Neuronal stem cell (in vitro differentiated cells): ENCODE measurements at places on chromosomes 11 and 22.
A peak's percentile ranks its signal among the peaks of the same experiment; 100 is the strongest.

DNA sequence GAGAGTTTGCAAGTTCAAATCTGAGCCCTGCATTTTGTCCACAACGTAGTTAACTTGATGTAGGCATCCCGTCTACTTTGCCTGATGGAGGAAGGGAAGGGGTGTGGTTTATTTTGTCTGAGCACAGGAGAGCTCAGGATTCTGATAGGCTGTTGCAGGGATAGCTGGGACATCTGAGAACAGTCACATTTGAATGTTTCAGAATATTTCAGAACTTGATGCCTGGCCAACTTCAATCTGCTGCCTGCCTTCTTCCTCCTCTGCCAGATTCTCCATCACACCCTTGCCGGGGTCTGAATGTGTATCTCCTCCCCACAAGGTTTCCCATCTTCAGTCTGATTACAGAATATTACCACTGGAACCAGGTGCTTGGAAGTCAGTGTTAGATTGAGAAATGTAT is 51.6 kb downstream of the NTM start:
- no peak for DNase-seq

DNA sequence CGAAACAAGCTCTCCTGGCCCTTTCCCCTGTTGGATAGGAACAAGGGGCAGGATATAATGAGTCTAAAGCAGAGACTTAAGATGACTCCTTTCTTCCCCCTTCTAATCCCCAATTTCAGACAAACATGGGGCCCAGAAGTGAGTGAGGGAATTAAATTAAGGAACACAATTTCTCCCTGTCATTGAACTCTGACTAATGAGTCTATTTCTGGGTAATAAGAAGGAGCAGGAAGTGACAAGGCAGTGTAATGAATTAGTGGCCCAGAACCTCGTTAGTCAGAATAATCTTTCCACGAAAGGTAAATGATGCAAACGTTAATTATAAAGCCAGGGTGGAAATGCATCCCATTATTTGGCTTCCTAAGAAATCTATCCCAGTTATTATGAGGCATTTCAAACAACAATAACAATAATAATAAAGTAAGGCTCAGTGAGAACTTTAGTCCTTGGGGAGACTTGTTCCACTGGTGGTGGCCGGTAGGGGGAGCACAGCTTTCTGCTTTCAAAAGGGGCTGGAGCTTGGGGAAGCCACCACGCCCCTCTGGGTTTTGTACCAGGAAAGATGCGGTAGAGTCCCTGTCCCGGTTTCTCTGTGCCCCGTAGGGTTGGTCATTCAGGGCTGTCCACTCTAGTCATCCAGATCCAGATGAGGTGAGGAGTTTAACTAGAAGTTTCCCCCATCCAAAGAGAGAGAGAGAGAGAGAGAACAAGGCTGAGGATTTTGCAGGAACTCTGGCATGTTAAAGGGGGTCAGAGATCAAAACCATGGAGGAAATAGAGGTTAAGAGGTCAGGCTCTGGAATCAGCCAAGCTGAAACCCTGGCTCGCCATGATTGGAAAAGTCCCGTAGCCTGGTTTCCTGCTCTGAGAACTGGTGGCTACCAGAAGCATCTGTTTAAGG is 298.3 kb downstream of the NTM start:
- peak; percentile 50 for DNase-seq

DNA sequence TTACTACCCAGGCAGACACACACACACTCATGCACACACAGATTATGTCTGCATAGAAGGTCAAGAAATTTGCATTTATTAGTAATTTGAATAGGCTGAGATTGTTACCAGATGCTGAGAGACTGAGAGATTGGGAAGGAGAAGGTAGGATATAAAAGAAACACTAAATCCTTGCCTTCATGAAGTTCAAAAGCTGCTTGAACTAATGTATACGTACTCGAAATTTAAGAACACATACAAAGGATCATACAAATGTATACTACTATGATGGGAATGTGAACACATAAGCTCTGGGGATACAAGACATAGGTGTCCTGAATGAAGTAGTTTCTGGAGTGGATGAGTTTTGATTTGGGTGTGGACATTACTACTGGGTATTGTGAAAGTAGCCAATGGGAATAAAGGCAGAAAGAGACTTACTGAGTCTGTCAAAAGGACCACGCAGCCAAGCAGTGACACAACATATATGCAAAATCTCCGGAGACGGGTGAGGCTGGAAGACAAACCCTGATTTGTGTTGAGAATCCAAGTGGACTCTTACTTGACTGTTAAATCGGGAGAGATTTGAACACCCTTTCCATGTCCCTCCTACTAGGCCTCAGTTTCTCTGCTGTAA is 7.3 kb upstream of the PKNOX2 start:
- DNase-seq: no peak

DNA sequence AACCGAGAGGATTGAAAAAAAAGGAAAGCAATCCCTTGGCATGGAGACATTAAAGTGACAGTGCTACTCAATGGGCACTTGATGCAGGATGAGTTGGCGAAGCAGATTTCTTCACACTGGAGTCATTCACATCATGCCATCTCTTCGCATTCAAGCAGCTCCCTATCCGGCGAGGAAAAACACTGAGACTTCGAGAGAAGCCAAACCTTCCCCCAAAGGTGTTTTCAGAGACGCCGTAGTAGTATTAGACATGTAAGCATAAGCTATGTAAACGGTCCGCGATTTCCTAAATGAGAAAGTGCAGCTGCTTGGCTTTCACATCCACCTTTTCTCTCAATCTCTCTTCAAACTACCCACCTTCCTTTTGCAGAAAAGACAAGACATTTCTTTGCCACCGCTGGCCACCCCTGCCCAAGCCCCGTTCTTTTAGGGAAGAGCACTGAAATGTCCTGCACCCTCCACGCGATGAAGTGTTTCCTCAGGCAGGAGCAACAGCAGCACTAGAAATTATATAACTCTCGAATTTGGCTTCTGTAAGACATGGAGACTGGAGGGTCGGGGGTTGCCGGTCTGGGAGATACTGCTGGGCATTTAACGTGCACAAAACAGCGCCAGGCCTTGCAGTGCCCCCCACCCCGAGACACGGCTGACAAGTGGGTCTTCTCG is at the start of gene DLG2:
Gene DLG2, minus strand, starts transcription at position 13 of the 666 bp plus-strand sequence.
- peak; percentile 15 for DNase-seq

DNA sequence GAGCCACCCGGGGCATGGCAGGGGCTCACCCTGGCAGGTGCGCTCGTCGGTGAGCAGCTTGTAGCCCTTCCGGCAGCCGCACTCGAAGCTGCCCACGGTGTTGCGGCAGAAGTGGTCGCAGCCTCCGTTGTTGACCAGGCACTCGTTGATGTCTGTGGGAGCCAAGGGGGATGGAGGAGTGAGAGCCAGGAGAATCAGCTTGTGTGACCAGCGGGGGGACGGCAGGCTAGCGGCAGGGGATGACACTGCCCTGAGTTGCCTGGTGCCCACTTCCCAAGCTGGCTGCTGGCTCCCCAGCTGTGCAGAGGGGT is 44.7 kb upstream of the TTLL12 start:
- DNase-seq: no peak

DNA sequence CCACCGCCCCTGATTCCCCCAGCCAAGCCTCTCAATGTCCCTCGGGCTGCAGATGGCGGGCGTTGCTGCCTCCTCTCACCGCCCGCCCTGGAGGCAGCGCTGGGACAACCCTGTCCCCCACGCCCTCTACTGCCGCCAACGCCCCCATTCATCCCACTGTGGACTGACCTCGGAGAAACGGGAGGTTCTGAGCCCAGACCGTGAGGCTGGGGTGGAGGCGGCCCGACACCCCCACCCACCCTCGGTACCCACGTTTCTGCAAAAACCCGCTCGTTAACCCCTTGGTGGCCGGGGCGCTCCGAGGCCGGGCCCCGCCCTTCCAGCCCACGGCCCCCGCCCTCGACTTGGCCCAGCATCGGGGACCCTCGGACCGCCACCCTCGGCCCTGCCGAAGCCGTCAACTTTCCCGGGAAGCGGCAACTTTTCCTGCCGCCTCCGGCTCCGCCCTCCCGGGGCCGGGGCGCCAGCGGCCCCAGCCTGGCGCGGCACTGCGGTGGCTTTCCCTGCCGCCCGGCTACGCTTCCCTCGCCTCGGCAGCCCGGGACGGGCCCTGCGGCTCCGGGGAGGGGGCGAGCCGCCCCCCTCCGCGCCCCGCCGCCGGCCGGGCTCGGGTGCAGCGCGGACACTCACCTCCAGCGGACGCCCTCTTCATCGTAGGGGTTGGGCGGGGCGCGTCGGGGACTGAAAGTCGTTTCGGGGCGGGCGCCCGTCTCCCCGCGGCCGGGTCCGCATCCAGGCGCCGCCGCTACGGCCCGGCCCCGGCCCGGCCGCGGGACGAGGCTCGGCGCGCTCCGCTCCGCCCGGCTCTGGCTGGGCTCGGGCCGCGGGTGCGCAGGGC is 458 bp downstream of the RTN4R start:
- no peak for DNase-seq

- no peak for DNase-seq
These were observed 31.5 kb downstream of the ZBTB16 start for GRCh38 chr11:114090976-114091375.

- no peak for DNase-seq
These were observed 51.7 kb upstream of the PRODH start for GRCh38 chr22:18987765-18988164.

DNA sequence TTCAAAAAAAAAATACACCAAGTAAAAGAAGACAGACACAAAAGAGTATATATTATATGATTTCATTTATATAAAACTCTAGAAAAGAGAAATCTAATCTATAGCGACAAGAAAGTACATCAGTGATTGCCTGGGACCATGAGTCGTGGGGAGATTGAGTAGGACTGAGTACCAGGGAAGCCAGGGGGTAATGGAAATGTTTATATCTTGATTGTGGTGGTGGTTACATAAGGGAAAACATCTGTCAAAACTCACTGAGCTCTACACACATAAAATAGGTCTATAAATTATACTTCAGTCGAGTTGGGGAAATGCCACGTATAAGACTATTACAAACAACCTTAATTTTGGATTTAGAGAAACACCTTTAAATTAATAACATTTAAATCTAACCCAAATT is 117.4 kb downstream of the TRIM29 start:
- no peak for DNase-seq

GRCh38 chr11:62260261-62260953 is 9.6 kb upstream of the SCGB2A2 start:
- no peak for DNase-seq

- DNase-seq: no peak
These were observed 12.9 kb downstream of the MICAL2 start for GRCh38 chr11:12123273-12123672.

DNA sequence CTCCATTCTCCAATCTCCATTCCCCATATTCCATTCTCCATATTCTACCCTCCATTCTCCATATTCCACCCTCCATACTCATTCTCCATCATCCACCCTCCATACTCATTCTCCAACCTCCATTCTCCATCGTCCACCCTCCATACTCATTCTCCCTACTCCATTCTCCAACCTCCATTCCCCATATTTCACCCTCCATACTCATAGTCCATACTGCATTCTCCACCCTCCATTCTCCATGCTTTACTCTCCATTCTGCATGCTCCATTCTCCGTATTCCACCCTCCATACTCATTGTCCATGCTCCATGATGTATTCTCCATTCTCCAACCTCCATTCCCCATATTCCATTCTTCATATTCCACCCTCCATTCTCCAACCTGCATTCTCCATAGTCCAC is 44.3 kb upstream of the H19 start:
- no peak for DNase-seq

DNA sequence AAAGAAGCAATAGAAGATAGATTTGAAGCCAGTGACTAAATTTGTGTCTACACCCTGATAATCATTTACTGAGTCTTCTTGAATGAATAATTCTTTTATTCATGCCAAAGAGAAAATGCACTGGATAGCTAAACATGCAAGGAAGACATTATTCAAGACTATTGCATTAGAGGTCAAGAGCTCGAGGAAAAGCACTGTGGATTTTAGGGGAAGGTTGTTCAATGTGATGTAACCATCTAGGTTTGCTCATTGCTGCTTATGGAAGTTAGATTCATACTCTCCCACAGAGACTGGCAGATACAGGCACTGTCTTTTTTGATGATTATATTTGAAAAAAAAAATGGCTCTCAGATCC is 682.1 kb downstream of the KCNA4 start:
- DNase-seq: no peak

DNA sequence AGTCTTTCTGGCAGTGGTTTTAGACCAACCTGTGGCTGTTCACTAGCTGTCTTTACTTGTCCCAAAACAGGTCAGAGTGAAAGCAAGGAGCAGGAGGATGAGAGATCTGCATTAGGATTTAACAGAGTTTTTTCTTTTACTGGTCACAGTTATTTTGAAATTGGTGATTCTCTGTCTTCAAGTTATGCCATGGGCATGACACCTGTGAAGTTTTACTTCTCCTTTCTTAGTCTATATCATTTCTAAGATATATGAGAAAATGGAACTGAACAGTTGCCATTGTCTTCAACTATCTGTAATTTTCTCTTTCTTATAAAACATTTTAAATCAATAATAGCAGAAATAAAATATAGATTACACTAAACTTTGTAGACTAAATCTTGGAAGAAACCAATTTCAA is 60.6 kb downstream of the TRPC6 start:
- DNase-seq: no peak

GRCh38 chr11:23166376-23166775 is 306.1 kb upstream of the CCDC179 start:
- DNase-seq: no peak

DNA sequence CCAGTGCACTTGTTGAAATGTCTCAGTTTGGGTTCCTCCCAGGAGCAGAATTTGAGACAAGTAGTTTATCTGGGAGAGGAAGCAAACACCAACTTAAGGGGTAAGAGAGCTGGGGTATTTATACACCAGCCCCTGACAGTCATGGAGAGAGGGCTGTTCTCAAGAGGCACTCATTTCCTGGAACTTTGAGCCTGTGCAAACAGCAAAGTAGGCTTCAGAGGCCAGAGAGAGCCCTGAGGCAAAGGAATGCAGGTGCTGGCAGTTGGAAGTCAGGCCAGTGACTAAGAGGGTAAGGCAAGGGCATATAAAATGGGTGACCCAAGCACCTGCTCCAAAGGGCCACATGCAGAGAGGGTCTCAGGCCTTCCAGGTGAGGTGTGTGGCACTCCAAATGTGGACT is 16.1 kb downstream of the MS4A18 start:
- no peak for DNase-seq

GRCh38 chr22:39643311-39644083 is 72.9 kb downstream of the CACNA1I start:
- DNase-seq: no peak

DNA sequence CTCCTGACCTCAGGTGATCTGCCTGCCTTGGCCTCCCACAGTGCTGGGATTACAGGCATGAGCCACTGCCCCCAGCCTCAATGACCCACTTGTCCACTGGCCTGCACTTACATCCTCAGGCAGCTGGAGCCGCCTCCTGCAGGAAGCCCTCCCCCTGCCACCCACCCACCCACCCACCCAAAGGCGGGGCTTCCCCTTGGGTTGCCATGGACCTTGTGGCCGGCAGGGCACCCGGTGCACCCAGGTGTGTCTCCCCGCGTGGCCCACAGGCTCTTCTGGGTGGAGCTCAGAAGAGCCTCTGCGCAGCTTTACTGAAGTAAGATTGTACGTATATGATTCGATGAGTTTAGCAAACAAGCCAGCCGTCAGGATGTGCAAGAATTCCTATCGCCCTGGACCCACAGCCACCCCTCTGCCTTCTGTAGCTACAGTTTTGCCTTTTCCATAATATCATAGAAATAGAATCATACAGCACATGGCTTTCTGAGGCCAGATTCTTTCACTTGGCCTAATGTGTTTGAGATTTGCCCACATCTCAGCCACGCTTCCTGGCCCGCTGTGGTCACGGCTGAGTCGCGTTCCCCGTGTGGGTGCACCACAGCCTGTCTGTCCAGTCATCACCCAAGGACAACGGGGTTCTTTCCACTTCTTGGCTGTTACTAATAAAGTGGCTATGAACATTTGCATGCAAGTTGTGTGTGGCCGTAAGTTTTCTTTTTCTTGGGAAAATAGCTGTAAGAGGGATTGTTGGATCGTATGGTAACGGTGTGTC is 5.3 kb upstream of the BRSK2 start:
- no peak for DNase-seq

- DNase-seq: no peak
These were observed 63.9 kb downstream of the GAS2 start for GRCh38 chr11:22730319-22730718.
